ENCODE measurements at places on chromosomes 7 and 10. TPM values are rescaled to one million over a fixed set of nuclear protein-coding genes. Genes with fewer than 3 reads are reported as not detected.

- DNase-seq, result no peak
Measured at GRCh38 chr10:26881600-26882331, 21.0 kb upstream of the ABI1 start.

- DNase-seq, result no peak
Measured at GRCh38 chr10:6197321-6197720, 5.4 kb upstream of the PFKFB3 start.

- DNase-seq, result no peak
Measured at GRCh38 chr7:5302577-5302976, 19.8 kb downstream of the SLC29A4 start.

- DNase-seq, result no peak
Measured at GRCh38 chr10:33315891-33316290, 18.6 kb downstream of the NRP1 start.

PPP1R3C gene
- 236 TPM for total RNA-seq

ARMS2 gene
- 0.27 TPM for total RNA-seq

Data from left ventricle myocardium inferior (tissue), 1 donor.